NCI-H69 (cell line): ENCODE measurements at places on chromosomes 7 and 10.

DNA sequence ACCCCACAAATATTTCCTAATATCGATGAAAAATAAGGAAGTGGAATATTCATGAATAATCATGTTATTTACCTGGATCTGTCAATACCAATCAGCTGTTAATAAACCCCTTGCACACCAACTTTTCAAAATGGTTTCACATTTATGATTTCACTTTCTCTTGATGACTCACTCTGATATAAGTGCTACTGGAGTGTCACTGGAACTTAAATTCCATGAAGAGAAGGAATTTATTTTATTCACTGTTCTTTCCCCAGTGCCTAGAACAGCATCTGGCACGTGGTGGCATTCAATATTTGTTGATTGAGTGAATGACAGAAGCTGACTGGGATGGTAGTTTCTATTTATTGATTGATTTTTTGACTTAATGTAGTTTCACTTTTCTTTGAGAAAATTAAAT lies 3.5 kb upstream of the ENO4 start:
- no peak for DNase-seq

DNA sequence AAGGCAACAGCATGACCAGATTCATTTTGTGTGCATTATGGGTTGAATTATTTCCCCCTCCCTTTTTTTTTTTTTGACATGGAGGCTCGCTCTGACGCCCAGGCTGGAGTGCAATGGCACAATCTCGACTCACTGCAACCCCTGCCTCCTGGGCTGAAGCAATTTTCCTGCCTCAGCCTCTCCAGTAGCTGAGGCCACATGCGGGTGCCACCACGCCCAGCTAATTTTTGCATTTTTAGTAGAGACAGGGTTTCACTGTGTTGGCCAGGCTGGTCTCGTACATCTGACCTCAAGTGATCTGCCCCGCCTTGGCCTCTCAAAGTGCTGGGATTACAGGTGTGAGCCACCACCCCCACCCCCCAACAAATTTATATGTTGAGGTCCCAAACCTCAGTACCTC lies 42.0 kb downstream of the ZNF783 start:
- no peak for DNase-seq

DNA sequence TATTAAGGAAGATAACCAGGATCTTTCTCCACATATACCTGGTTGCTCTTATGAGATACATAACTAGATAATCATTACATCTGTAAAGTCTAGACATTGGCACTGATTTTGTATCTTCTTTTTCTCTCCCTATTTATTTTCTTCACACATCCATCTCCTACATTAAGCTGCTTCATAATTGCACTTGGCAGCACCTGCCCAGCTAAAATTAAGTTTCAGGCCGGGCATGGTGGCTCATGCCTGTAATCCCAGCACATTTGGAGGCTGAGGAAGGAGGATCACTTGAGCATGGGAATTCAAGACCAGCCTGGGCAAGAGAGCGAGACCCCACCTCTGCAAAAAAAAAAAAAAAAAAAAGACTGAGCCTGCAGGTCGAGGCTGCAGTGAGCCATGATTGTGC lies 22.3 kb upstream of the AKR1B1 start:
- no peak for DNase-seq

GRCh38 chr7:3106361-3106826 lies 62.7 kb upstream of the CARD11 start:
- DNase-seq: no peak

- peak; percentile 89 for DNase-seq
These were observed 280.6 kb downstream of the TFEC start for GRCh38 chr7:115749924-115750323.

DNA sequence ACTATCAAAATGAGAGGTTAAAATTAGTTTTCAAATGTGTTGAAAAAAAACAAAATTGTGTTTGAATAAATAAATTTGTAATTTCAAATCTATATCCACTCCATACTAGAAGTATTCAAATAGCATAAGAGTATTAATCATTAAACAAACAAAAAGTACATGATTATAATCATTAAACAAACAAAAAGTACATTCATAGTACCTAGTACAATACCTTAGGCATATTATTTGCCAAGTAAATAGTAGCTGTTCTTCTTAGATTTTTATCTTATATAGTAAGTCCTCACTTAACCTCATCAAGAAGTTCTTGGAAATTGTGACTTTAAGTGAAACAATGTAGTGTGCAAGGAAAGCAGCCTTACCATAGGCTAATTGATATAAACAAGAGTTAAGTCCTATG lies 349.3 kb upstream of the VWC2 start:
- DNase-seq: no peak

DNA sequence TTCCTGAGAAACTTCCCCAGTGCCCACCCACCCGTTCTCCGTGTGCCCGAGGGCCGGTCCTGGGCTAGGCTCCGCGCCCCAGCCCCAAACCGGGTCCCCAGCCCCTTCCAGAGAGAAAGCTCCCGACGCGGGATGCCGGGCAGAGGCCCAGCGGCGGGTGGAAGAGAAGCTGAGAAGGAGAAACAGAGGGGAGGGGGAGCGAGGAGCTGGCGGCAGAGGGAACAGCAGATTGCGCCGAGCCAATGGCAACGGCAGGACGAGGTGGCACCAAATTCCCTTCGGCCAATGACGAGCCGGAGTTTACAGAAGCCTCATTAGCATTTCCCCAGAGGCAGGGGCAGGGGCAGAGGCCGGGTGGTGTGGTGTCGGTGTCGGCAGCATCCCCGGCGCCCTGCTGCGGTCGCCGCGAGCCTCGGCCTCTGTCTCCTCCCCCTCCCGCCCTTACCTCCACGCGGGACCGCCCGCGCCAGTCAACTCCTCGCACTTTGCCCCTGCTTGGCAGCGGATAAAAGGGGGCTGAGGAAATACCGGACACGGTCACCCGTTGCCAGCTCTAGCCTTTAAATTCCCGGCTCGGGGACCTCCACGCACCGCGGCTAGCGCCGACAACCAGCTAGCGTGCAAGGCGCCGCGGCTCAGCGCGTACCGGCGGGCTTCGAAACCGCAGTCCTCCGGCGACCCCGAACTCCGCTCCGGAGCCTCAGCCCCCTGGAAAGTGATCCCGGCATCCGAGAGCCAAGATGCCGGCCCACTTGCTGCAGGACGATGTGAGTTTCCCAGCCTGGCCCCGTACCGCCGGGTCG lies at the start of gene SCD:
Gene SCD (plus strand): TSS at position 469 of the 803 bp plus-strand sequence. CDS start 272 bp downstream, at position 741.
- peak; percentile 95 for DNase-seq

GRCh38 chr7:28083164-28083997 lies 97.2 kb downstream of the JAZF1 start:
- no peak for DNase-seq

- no peak for DNase-seq
These were observed 67.2 kb downstream of the CREB5 start for GRCh38 chr7:28479507-28479947.

GRCh38 chr10:129523031-129523722 lies 56.1 kb downstream of the MGMT start:
- no peak for DNase-seq

- peak; percentile 14 for DNase-seq
These were observed 168.8 kb upstream of the CDCA7L start for GRCh38 chr7:22114440-22114981.

DNA sequence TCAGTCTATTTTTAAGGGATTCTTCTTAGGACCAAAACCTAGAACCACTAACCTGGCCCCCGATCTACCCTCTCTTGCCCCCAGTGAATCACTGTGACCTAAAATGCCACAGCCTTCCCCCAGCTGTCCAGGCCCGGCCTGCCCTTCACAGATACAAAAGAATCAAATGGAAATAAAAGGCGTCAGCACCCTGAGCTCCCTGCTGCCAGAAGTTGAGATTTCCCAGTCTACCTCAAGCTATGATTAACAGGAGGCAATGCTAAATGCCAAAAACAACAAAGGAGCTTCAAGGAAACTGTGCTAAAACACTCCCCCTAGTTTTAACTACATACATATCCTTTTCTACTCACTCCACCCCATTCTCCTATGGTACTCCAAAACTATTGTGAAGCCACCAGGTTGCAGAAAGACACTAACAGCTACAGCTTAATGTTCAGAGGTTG lies 67.8 kb downstream of the GSAP start:
- peak; percentile 75 for DNase-seq

GRCh38 chr7:112866424-112866823 lies 76.2 kb upstream of the TMEM168 start:
- DNase-seq: peak; percentile 40

GRCh38 chr7:155545348-155545747 lies 1.0 kb downstream of the CNPY1 start:
- no peak for DNase-seq

DNA sequence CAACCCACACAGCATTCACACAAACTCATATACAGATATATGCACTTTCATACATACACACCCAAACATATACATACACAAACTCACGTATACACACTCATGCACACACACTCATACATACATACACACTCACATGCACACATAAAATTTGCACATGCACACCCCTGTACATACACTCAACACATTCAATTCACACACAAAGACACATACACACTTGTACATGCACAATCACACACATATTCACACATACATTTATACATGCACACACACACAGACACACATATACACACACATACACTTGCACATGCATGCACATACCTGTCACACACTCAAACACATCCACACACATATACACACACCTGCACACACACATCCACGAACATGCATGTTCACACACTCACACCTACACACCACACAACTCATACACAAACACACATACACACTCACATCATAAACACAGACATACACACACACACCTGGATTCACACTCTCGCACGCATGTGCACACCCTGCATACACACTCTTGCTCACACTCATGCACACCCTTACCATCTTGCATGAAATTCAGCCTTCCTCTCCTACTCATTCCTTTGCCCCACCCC lies 451.2 kb downstream of the GRID1 start:
- no peak for DNase-seq
